ENCODE measurements at places on chromosomes 4 and X. TPM values are rescaled to one million over a fixed set of nuclear protein-coding genes. Genes with fewer than 3 reads are reported as not detected.

- no peak for DNase-seq
These were observed 45.5 kb upstream of the NKX1-1 start for GRCh38 chr4:1451752-1452122.

GRCh38 chrX:46444011-46444410, 101.2 kb downstream of the ZNF674 start:
- DNase-seq: peak; percentile 84

GRCh38 chr4:145545538-145546174, 64.0 kb downstream of the SMAD1 start:
- peak; percentile 96 for DNase-seq

DNA sequence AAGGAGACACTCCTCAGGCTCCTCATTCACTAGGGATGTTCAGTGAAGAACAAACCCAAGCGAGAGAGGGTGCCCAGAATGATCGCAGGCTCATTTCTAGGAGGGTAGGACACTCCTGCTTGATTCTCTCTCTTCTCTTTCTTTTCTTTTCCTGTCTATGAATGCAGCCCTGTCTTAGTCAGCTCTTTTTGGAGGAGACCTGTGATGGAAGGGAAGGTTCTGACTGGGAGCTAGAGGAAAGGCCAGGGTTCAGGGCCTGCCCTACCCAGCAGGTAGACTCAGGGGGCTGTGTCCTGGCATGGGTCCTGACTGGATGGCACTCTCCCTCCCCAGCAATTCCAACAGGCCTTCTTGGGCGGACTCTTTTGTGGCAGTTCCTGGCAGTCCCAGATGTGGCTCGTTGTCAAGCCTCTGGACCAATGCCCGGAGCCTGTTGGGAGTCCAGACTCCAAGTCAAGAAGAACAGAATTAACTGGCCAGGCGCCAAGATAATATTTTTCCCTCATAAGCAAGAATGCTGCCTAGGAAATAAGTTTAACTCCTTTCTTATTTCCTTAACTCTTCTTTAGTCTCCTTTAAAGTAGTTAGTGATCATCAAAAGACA, 139.4 kb upstream of the SCML1 start:
- peak; percentile 58 for DNase-seq

GRCh38 chr4:128249787-128250668, 37.6 kb downstream of the PGRMC2 start:
- DNase-seq: no peak

- peak; percentile 21 for DNase-seq
These were observed 210.8 kb downstream of the ARHGAP10 start for GRCh38 chr4:147942729-147943128.

The TMPRSS11F gene
- not detected for total RNA-seq

- no peak for DNase-seq
These were observed 5.4 kb upstream of the ADGRG2 start for GRCh38 chrX:19127649-19128168.

GRCh38 chr4:21307709-21308108, 607.5 kb downstream of the PACRGL start:
- DNase-seq: no peak

DNA sequence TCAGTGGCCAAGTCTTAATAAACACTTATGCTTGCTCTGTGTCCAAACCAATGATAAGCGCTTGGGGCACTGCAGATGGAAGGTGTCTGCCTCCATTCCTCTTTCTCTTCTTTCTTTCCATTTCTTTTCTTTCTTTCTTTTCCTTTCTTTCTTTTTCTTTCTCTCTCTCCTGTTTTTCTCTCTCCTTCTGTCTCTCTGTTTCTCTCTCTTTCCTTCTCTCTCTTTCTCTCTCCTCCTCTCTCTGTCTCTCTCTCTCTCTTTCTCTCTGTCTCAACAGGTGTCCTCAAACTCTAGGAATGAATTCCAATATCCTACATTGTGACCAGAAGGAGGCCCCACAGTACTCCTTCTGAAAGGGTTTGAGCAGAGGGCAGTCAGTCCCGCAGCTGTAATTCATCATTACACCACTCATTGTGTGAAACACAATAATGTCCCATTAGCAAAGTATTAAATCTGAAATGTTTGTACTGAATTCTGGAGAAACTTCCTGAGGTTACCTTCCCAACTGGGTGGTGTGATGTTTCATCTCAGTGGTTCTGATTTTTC, 66.5 kb upstream of the PAGE1 start:
- DNase-seq: no peak

DNA sequence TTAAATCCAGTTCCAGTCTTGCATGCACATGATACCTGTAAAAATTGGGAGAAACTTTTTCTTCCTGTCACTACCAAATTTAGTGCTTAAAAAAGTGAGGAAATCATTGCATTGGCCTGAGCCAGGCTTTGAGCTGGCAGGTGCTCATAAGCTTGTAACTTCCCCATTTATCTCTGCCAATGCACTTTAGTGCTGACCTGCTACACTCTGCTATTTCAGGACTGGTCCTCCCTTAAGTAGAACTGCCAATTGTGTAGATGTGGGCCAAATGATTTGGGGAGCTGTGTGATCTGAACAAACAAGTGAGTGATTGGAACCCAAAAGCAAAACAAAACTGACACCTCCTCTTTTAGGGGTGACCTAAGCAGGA, 51.8 kb downstream of the ZNF827 start:
- DNase-seq: no peak
